Activated CD4-positive, alpha-beta T cell treated with anti-CD3 and anti-CD28 coated beads, Interleukin-2, amount 50 U/mL, for 1 hour (primary cell): ENCODE measurements at places on chromosomes 3 and 15.
A peak's percentile ranks its signal among the peaks of the same experiment; 100 is the strongest.

- DNase-seq, result no peak
Observed at GRCh38 chr15:80940331-80940730, 49.3 kb downstream of the MESD start.

DNA sequence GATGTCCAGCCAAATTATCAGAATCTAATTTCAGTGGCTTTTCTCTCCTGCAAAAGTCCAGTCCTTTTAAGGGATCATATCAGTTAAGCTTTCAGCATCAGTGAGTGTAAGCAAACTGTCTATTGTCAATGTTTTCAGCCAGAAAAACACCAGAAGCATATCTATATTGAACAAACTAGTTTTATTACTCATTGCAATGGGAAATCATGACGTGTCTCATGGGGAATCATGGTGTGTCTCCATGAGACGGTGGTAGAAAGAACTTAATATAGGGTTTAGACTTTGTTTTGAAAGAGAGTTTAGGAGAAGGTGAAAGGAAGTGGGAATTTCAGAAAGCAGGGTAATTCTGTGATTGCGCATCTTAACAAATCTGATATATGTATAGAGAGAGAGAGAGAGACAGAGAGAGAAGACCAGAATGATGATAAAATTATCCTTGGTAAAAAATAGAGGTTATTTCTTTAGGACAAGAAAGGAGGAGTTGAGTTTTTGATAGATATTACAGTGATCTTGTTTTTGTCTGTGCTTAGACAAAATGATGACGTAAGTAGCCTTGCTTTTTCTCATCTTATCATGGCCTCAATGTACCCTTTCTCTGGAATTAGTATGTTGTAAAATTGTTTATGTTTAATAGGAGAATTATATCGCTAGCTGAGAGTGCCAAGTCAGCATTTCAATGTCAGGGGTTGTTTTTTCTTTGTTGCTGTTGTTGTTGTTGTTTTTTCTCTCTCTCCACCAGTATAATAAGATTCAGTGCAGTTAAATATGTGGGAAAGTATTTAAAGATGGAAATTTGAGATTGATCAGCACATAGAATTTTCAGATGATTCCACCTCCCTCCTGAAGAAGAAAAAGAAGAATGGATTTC lies 129.9 kb upstream of the OSTN start:
- DNase-seq, result no peak

DNA sequence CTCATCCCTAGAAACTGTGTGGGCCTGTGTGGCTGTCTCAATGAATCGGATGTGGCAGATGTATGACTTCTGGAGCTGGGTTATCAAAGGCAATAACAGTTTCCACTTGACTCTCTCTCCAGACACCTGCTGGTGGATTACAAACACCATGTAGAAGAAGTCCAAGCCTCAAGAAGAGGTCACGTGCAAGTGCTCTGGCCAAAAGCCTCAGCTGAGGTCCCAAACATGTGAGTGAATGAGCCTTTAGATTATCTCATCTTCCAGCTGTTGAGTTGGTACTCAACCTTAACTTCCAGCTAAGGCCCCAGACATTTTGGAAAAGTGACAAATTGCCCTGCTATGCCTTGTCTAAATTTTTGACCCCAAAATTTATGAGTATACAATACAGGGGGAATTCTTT lies 42.7 kb upstream of the IL12A start:
- DNase-seq, result no peak

DNA sequence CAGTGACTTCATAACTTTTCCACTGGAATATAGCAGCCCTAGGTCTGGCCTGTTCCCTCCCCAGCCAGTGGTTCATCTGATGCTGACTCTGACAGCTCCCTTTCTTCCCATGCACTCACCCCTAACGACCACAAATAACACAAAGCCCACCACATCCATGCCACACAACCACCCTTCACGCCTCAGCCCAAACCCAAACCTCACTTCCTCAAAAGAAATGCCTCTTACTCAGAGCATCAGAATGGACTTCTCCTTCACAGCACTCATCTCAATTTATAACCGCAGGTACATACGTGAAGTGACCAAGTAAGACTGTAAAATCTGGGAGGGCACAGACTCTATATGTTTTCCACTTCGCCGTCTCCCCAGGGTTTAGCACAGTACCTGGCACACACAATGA lies 1.1 kb downstream of the RBSN start:
- peak; percentile 12 for DNase-seq

GRCh38 chr3:121592856-121593702 lies at the start of gene FBXO40:
Gene FBXO40 (plus strand): TSS chr3:121593379. CDS start chr3:121620576, 27,197 bp downstream.
- DNase-seq, result no peak

- DNase-seq, result no peak
Observed at GRCh38 chr15:43552986-43553385, 35.6 kb downstream of the MAP1A start.

GRCh38 chr15:57554063-57554811 lies 37.5 kb upstream of the MYZAP start:
- no peak for DNase-seq
